DMS153 (cell line): ENCODE measurements at places on chromosomes 13 and 19.

GRCh38 chr13:74200081-74200480, 65.9 kb upstream of the KLF12 start:
- no peak for DNase-seq

GRCh38 chr13:85737952-85738351, 61.3 kb downstream of the SLITRK6 start:
- no peak for DNase-seq

- no peak for DNase-seq
Measured at GRCh38 chr13:30569901-30570576, 47.7 kb upstream of the USPL1 start.

GRCh38 chr19:39708594-39708993, 4.3 kb downstream of the LGALS14 start:
- no peak for DNase-seq

DNA sequence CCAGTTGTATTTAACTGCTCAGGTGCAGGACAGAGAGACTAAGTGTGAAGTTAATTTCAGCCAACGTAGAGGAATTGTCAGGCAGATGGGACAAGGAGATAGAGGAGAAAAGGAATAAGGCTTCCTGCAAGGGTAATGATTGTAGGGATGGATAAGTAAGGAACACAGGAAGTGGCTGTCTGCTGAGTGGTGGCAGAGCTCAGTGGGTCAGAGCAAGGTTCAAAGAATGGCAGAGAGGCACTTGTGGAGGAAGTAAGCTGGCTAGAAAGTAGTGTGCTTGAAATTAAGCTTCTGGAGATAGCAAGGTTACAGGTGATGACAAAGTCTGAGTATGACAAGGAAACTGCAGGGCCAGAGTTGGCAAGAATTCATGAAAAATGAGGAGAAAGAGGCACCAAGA, 47.9 kb downstream of the USPL1 start:
- no peak for DNase-seq

DNA sequence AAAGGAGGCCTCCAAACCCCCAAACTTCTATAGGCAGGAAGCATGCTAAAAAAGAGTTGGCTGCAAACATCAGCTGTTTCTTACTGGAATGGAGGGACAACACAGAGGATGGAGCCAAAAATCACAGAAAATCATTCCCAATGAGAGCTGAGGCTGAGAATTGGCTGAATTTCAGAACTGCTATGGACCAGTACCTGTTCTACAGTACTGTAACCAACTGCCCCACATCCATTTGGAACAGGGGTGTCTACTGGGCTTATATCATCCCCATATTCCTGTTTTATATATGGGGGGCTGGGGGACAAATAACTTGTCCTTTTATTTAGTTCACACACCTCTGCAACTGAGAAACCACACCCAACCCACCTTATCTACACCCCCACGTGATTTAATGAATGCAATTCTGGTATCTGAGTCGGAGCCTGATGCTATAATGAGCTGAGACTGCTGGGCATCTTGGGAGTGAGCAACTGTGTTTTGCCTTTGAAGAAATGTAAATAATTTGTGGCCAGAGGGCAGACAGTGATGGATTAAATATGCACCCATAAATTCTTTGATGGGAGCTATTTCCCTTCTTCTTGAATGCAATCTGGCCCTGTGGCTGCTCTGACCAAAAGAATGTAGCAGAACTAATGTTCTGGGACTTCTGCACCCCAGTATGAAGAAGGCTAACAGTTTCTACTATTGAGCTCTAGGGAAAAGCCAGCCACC, 82.6 kb downstream of the TBC1D4 start:
- DNase-seq = no peak

- no peak for DNase-seq
Measured at GRCh38 chr13:44685641-44686040, 109.5 kb upstream of the TSC22D1 start.

DNA sequence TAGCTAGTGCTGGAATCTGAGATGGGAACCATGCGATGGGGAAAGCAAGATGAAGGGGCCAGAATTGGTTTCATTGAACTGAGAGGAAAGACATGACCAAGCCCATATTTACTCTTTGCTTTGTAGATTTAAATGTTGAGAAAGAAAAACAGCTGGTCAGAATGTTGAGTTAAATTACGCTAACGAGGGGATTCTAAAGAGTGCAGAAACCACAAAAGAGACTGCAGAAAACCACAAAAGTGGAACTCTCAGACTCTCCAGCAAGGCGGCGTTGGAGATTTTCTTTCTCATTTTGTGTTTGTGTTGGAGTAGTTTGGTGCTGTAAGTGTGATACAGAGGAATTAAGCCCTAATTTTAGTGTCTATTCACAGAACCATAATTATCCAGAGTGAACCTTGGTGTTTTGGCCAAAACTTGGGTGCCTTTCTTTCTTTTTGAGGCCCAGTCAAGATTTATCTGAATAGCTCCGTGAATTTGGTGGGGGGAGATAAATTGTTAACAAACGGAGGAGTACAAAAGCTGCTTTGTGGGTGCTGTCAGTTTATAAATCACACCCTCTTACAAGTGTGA, 26.3 kb downstream of the SAE1 start:
- no peak for DNase-seq

GRCh38 chr13:61417086-61417570, 1.5 kb upstream of the PCDH20 start:
- no peak for DNase-seq

DNA sequence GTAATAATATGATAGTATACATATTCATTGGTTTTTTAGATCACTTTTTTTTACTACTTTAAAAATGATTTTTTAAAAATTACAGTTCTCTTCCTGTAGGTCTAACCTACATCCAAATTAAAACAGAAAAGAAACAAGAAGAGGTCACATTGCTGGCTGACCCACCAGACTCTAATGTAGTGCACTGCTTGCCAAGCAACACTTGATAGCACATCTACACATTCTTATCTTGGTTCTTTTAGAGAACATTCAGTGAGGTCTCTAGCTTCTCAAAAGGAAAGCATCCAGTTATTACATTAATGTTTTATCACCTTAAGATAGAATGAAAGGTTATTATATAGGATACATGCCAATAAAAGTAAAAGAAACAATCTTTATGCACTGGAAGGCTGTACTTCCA, 35.6 kb downstream of the NDFIP2 start:
- no peak for DNase-seq

DNA sequence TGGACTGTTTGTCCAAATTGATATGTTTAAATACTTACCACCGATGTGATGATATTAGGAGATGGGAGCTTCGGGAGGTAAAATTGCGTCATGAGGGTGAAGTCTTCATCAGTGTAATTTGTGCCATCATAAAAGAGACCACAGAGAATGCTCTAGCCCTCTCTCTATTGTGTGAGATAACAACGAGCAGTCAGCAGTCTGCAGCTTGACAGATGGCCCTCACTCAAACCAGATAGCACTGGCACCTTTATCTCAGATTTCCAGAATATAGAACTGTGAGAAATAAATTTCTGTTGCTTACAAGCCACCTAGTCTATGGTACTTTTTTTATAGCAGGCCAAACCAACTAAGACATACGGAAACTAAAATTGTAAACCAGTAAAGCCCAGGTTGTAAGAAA, 1718.9 kb upstream of the MIR17HG start:
- DNase-seq = no peak

GRCh38 chr19:42501733-42502132, 26.5 kb downstream of the CEACAM1 start:
- no peak for DNase-seq

DNA sequence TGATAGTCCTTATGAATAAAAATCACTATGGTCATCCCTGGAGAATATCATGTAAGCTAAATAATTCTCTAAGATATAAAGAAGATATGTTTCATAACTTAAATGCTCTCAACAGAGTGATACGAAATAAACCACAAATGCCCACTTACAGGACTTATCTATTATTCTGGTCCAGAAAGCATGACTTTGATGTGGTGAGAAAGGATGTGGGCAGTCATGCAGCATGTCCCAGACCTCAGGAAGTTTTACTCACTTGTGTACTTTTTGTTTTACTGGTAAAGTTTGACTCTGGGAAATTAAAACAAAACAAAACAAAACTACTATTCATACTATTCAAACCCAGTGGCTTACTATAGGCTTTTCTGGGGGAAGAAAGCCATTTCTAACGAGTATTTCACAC, 483.2 kb upstream of the SLITRK6 start:
- no peak for DNase-seq

- DNase-seq = peak; percentile 46
Measured at GRCh38 chr19:41753159-41753558, 2.2 kb upstream of the CEACAM6 start.

GRCh38 chr13:54433493-54434206, 1405.0 kb downstream of the OLFM4 start:
- DNase-seq = peak; percentile 88

DNA sequence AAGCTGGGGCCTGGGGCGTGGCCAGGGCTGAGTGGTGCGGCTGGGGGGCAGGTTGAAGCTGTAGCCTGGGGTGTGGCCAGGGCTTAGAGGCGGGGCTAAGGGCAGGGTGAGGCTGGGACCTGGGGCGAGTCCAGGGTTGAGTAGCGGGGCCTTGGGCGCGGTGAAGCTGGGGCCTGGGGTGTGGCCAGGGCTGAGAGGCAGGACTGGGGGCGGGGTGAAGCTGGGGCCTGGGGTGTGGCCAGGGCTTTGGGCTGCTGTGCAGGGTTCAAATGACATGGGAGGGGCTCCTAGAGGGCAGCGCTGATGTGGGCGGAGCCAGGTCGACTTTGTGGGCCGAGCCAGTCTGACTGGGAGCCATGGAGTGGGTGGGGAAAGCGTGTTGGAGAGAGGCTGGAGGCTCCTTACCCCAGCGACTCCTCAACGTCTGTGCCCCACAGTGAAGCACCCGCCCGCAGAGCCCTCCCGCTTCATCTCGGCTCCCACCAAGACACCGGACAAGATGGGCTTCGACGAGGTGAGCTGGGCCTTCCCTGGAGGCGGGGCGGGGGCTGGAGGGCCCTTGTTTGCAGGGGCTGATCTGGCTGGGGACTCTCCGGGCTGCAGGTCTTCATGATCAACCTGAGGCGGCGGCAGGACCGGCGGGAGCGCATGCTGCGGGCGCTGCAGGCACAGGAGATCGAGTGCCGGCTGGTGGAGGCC, 21.5 kb downstream of the COLGALT1 start:
- no peak for DNase-seq

DNA sequence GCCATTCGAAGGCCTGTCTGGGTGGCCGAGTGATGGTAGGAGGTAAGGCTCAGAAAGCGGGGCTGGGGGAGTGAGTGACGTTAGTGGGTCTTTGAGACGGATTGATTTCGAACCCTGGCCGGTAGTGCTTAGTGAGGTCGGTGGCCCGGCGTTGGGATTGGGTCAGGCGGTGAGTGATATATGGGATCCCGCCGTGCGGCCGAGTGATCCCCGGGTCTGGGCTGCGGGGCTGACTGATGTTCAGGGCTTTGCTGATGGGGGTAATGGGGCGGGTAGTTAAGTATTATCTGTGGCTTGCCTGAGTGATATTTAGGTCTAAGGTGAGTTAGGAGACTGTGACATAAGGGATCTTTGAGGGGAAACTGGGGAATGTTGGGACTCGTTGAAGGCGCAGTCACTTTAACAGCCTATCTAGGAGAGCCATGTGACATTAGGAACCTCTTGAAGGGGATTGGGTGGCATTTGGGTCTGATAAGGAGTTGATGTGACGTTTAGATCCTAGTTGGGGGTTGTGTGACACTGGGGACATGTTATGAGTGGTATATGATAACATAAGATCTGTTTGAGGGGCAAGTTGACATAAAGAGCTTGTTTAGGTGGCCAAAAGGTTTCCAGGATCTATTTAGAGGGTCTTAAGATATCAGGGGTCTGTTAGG, 543 bp downstream of the PSMC4 start:
- no peak for DNase-seq

- DNase-seq = no peak
Measured at GRCh38 chr13:39282400-39282972, 244.2 kb downstream of the NHLRC3 start.

GRCh38 chr13:25977216-25977615, 74.6 kb downstream of the SHISA2 start:
- peak; percentile 90 for DNase-seq

DNA sequence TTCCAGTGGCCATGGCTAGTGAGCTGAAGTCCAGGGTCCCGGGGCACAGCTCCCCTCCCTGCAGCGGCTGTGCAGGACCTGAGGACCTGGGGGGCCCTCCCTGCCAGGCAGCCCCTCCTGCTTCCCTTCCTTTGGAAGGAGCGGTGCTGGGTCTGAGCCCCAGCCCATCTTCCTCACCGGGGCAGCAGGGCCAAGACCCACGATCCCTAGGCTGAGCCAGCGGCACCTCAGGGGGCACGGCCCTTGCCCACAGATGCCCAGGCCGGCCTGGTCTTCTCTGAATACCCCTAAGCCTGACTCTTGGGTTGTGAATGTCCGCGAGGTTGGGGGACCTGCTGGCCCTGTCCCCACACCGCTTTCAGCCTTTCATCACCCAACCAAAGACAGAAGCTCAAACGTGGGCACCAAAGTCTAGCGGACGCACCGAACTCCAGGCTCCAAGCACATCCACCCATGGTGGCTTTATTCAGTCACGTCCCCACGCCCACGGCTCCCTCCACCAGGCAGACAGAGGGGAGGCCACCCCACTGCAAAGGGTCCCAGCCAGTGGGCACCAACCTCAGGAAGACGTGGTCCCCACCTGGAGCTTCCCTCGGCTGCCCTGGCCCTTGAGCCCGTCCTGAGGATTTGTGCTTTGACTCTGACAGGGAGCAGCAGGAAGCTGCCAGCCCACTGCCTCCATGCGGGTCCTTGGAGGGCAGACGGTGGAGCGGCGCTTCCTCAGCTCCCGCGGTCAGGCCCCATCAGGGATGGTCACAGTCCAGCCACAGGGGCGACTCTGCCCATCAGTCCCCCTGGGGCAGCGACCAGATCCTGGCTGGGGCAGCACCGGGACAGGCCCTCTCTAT, 8.3 kb upstream of the MEX3D start:
- DNase-seq = no peak

GRCh38 chr19:18000915-18001776, 6.8 kb upstream of the ARRDC2 start:
- peak; percentile 80 for DNase-seq

- no peak for DNase-seq
Measured at GRCh38 chr19:32691952-32692726, 518 bp downstream of the NUDT19 start.

DNA sequence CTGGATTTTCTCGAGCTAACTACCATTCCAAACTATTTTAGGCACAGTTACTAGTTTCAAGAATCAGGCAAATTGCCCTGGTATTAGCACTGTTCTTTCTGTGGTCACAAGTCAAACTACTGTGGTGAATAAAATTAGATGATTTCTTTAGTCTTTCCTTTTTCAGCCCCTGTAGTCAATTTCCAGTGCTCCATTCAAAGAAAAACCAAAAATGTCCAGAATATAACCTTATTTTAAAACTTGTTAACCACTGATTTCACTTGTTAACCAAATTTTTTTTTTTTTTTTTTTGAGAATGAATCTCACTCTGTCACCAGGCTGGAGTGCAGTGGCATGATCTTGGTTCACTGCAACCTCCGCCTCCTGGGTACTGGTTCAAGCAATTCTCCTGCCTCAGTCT, 50.6 kb upstream of the USPL1 start:
- no peak for DNase-seq
